ENCODE measurements at places on chromosomes 1 and 21.
A peak's percentile ranks its signal among the peaks of the same experiment; 100 is the strongest.

GRCh38 chr1:168252204-168252733 lies 26.5 kb downstream of the SFT2D2 start:
- no peak for DNase-seq

DNA sequence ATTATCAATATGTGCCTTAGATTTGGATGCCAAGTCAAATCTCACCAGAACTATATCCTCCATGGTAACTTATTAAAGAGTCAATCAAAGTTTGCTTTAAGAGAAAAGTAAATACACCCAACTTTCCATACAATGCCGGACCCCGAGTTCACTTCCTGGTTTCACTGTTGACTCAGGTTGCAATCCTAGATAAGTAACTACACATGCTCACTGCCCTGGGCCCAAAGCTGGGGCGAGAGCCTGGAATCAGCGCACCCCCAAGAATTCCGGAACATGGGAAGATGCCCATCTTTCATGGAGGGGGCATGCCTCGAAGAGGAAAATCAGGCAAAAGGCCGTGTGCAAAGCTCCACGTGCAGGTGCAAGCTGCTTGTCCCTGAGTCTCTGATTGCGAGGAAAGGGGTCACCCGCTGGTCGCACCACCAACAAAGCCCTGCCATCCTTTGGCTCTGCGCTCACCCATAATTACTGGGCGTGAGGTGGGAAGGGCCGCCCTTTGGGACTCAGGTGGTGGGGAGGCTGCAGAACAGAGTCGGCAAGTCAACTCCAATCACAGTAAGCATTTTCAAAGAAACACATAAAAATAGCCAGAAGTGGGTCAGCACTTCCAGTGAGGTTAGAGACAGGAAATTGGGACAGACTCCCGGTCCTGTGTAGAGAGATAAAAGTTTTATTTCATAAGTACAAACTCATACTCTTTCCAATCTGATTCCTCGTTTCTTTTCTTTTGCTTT lies 167.7 kb downstream of the TOMM20 start:
- peak; percentile 28 for DNase-seq

GRCh38 chr1:4973341-4973740 lies 318.9 kb downstream of the AJAP1 start:
- no peak for DNase-seq

- no peak for DNase-seq
Measured at GRCh38 chr1:62307895-62308492, 11.2 kb downstream of the KANK4 start.

DNA sequence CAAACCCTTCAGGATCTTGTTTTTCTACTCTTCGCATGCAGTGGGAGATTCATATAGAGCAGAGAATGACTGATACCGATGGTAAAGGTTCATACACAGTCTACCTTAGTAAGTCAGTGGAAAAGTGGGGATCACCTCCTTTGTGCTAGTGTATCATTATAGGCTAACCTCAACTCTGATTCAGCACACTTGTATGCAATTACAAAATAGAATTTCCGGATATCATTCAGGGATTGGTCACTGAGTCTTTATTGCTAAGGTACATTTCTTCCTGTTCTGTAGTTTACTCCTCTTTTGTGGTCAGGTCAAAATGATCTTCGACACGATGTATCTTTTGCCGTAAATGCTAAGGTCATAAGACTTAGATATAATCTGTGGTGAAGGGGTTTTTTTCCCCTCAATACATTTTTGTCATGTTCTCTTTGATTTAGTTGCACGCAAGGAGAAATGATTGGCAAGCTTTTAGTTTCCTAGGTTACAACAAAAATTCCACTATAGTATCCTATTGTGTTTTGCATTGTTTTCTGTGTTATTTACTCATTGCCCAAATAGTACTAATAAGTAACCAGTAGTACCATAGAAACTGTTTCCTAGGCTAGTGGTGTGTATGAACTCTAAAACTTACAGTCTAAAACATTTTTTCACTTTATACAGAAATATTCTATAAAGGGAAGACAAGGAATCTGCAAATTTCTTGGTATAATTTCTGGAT lies 35.7 kb upstream of the PLA2G4A start:
- no peak for DNase-seq

DNA sequence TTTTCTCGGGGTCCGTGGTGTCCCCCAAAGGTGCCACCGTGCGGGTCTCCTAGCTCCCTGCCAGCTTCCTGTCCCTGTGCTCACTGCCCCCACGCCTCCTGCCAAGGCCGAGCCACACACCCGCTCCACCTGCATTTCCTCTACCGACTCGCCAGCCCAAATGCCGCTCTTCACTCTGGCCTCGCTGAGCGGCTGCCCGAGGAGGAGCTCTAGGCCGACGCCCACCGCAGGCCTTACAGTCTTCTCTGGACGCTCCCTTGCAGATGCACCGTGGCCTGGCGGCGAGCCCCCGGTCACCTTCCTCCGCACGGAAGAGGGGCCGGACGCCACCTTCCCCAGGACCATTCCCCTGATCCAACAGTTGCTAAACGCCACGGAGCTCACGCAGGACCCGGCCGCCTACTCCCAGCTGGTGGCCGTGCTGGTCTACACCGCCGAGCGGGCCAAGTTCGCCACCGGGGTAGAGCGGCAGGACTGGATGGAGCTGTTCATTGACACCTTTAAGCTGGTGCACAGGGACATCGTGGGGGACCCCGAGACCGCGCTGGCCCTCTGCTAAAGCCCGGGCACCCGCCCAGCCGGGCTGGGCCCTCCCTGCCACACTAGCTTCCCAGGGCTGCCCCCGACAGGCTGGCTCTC lies 26.3 kb downstream of the FTCD start:
- DNase-seq: no peak

DNA sequence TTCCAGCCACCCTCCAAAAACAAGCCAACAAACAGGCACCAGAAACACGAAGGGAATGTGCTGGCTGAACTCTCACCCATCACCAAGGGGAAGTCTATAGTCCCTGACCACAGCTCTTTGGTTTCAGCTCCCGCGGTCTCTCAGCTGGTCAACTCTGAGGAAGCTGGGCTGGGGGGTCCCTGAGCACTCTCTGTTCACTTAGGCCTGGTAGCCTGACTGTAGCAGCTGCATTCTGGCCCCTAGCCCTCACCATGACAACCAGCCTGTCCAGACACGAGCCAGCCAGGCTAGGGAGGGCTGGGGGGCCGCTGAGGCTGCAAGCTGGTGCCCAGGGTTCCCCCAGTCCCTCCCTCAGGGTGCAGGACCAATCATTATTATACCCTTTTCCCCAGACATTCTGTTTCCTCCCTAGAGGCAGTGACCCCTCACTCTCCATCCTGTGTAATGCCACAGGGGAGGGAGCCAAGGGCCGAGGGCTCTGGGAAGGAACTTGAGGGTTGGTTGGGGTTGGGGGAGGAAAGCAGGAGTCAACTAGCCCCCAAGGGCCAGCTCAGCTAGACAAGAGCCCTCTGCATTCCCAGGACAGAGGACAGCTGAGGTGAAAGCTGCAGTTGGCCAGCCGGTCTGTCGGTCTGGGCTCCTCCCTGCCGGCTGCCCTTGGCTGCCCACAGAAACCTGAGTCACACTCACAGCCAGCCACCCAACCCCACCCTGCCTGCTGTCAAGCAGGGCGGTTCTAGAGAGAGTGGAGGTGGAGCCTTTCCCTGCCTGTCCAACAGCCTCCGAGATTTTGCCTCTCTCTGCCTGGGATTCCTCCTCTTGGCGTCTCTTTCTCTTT lies 1.2 kb upstream of the TRAPPC3 start:
- peak; percentile 94 for DNase-seq

- DNase-seq: no peak
Measured at GRCh38 chr1:116321766-116322175, 51.3 kb upstream of the ATP1A1 start.

- peak; percentile 49 for DNase-seq
Measured at GRCh38 chr1:71587961-71588360, 507.1 kb upstream of the ZRANB2 start.

DNA sequence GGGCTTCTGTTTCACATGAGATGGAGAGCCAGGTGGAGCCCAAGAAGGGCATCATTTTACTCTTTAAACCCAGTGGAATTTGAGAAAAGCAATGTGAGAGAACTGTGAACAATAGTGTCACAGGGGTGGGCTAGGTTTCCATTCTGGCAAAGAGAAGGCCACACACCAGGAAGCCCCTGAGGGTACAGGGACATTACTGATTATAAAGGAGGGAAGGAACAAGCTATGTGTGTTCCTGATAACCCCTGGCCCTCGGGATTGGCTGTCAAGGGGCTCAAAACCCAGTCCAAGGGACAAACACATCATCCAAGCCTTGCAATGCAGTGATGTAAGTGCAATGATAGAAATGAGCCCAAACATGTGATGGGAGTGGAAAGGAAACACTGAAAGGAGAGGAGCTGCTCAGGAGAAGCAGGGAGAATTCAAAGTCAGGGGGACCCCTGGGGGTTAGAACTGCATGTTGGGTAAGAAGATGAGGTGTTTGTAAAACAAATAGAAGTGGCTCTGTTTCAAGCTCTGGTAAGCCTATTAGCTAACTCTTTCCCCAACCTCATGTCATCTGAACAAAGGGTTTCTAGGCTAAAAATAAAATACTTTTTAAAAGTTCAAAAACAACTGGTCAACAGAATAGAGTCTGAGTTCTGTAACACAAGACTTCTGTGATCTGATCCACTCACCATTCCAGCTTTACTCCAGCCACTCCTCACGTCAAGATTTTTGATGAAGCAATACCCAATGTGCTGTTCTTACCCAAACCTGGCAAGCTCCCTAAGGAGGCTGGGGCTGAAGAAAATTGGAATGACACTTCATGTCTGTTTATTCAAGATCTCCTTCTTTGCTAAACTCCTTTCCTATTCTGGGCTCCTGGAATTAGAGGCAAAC lies 51.1 kb upstream of the IL12RB2 start:
- DNase-seq: no peak

DNA sequence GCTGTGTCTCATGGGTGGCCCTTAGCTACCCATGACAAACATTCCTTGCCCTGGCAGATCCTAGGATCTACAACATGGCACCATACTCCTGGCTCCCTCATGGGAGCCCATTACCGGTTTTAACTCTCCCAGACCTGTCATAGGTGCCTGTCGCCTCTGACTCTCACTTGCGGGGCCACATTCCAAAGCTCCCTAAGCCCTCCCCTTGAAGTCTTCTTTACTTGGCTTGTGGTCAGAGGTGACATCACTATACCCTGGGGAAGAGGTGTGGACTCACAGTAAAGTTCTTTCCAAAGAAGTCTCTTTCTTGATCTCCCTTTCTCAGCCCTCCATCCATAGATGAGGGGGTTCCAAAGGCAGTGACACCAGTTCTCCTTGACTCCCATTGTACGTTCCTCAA lies 5.4 kb upstream of the SLAMF9 start:
- peak; percentile 13 for DNase-seq

DNA sequence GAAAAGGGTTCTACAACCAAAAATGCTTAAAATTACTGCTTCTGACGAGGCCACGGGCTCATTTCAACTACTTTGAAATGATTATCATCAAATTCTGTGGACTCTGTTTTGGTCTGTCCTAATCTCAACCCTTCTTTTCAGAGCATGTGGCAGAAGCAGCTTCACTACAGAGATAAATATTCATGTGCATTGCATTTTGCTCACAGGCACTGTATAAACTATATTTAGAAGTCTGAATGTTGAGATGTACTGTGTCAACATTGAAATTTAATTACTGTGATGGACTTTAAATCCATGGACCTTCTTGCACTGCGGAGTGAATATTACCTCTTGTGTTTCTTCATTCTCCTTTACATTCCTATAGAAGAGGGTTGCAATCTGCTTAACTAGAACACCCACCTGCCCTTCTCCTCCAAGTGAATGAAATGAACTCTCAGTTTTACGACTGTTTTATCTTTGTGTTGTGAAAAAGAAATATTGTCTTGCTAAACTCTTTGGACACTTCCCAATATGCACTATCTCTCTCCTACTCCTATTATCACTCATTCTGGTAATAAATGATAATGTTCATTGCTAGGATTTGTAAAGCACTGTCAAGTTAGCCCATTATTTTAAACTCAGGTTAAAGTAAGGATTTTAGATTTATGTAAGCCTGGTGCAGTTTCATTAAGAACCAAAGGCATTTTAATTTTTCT lies 281.2 kb upstream of the ST6GALNAC5 start:
- DNase-seq: no peak

- DNase-seq: no peak
Measured at GRCh38 chr1:94326329-94326728, 88.9 kb upstream of the ARHGAP29 start.

GRCh38 chr1:26666855-26667254 lies 29.0 kb upstream of the ARID1A start:
- no peak for DNase-seq

GRCh38 chr1:70727886-70728489 lies 316.9 kb downstream of the CTH start:
- peak; percentile 4 for DNase-seq

DNA sequence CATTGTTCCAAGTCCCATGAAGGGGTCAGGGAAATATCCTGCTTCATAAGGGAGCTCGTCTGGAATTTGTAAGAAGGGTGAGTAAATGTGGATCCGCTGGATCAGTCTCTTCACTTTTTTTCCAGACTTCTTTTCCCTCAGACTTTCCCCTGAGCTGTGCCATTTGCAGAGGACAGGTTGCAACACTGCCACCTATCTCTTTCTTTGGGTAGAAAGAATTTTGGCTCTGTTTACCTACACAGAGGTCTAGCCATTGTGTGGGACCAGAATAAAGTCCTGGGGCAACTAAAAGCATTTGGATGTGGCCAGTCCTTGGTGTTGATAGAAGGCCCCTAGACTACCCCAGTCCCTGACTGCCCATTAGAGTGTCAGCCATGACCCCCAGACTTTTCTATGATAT lies 1146.7 kb upstream of the PRMT6 start:
- DNase-seq: no peak

GRCh38 chr1:50610563-50610962 lies 187.3 kb upstream of the DMRTA2 start:
- DNase-seq: no peak

DNA sequence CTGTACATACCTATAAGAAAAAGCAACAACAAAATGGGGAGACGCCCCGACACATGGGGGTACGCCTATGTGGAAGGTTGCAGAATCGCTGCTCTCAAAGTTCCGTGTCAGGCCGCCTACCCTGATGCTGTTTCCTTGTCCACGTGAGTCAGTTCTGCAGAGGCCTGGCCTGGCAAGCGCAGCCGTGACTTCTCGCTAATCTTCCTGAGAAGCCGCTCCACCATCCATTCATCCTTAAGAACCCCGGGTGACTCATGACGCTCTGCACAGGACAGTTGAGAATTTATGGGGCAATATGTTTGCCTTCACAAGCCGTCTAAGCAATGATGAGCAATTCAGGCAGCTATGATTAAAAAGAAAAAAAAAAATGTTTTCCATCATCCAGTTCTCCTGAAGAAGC lies 122.3 kb upstream of the TMPRSS2 start:
- DNase-seq: peak; percentile 100

- DNase-seq: no peak
Measured at GRCh38 chr1:2644171-2644570, 11.4 kb upstream of the MMEL1 start.

GRCh38 chr1:177789956-177790355 lies 179.9 kb downstream of the SEC16B start:
- DNase-seq: no peak

- DNase-seq: peak; percentile 43
Measured at GRCh38 chr1:221961532-221962292, 219.8 kb upstream of the DUSP10 start.

GRCh38 chr1:107787299-107787698 lies 177.7 kb downstream of the VAV3 start:
- no peak for DNase-seq
